ENCODE measurements at places on chromosomes 16 and 17.

DNA sequence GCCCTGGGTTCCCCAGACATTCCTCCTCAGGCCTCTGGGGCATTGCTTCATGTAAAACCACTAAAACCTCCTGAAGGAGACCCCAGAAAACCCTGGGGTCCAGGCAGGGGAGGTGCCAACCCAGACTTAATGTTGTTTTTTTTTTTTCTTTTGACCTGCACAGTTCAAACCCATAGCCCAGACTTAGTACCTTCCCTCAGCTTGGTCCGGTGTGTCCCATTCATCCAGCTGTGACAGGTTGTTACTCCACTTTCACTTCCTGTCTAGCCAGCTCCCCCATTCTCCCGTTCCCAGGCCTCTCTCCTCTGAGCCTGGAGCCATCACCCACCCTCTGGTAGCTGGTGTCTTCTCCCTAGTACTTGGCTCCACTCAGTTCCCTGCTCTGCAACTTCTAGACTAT is 4.8 kb downstream of the CDR2L start:
- no peak for DNase-seq

DNA sequence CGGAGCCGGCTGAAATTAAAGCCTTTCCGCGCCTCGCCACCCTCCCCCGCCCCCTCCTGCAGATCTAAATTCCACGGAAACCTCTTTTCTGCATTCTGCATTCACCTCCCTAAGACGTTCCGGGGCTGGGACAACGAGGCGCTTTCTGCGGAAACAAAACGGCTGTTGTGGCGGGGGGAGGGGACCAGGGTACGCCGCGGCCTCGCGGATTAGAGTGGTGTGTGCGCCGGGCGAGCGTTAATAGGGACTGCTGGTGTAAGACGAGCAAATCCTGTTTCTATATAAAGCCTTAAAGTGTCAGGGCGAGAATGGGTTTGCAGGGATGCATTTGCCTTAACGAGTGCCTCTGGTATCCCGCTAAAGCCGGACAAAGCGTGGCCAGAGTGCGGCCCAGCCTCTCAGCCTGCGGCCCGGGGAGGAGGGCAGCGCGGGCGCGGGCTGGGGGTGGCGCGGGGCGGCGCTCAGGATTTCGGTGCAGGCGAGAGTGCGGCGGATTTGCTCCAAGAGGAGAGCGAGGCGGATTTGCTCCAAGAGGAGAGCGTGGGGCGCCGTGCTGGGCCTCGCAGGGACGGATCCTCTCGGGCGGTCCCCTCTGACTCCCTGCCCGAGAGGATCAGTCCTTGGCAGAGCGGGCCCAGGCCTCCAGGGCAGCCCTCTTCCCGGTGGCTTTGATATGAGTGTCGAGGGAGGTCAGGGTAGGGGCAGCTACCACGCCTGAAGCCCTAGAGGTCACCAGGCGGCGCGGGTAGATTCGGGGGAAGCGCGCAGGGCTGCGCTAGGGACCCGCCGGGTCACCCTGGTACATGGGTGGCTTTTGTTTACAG is 5.1 kb downstream of the BAHCC1 start:
- no peak for DNase-seq

GRCh38 chr16:379183-379960 is 2.4 kb downstream of the PGAP6 start:
- no peak for DNase-seq

GRCh38 chr17:43353393-43353792 is 45.4 kb upstream of the ARL4D start:
- no peak for DNase-seq

GRCh38 chr17:40522961-40523310 is 21.5 kb upstream of the TNS4 start:
- no peak for DNase-seq

DNA sequence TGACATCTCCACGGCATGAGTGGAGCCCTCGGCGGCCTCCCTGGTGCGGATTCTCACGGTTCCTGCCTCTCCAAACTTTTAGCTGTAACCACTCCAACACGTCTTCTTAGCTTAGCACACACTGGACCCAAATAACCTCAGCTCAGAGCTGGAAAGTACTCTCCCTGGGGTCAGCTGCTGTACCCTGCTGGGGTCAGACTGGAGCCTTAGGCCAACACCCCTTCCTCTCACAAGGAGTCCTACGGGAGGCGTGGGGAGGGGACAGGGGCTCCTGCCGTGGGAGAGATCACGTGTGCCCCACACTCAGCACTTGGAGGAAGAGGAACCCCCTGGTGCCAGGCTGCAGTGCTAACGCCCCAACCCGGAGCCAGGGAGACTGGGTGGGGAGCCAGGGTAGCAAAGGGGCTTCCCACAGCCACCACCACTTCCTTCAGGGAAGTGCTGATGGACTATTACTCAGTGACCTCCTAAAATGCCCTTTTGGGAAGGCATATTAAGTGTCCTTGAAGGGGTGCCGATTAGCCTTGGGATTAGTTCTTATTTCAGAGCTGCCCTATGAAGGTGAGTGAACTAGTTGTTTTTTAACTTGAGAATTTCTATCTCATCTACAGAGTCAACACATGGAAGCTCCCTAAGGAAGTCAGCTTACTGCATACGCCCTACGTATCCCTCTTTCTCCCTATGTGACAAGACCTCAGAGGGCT is 124.0 kb downstream of the HIC1 start:
- no peak for DNase-seq

DNA sequence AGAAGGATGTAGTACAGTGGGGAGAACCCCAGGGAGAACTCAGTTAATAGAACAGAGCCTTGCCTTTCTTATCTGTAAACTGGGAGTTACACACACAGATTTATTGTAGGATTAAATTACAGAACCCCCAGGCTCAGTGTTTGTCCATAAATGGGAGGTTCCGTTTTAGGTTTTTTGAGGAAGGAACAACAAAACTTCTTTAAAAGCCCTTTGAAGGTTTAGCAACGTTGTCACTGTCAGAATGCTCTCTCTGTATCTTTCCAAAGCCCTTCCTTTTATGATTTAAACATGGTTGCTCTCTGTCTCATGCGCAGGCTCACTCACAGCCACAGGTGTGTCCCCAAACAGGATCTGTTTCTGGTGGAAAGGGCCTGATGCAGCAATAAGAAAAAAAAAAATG is 9.4 kb upstream of the GNA13 start:
- no peak for DNase-seq

DNA sequence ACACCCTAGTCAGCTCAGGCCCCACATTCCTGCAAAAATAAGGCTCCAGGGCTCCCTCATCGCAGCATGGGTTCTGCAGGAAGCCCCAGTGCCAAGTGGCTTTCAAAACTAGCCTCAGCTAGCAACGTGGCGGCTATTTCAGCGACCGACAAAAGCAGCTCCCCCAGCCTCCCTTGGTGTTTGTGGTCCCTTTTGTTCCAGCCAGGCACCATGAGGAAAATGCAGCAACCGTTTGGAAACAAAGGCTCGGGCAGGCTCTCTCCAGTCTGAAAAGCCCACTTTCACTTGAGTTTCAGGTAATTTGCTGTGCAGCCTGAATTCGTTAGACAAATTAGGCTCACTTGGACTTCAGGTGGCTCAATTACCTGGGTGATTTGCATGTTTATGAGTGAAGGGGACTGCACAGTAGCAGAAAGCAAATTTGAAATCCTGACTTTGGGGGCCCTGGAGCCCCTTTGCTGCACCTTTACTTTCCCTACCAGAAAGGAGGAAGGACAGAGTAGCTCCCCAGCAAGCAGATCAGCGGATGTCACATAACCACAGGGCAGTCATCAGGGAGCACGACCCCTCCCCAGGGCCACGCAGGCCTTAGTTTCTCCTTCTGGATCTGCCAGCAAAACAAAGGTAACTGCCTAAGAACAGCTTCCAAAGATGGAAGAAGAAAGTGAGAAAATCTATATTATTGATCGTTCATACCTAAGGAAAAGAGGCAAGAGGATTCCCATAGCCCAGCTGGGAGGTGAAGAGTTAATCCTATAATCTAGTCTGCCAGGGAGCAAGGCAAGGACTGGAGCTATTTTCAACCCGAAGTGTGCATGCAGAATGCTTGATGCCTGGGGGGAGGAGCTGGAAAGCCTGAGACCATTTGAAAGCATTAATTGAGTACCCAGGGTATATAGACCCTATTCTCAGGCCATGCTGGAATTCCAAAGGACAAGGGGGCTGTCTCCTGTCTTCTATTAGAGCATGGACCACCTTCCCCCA is 143.1 kb upstream of the SDK2 start:
- no peak for DNase-seq

DNA sequence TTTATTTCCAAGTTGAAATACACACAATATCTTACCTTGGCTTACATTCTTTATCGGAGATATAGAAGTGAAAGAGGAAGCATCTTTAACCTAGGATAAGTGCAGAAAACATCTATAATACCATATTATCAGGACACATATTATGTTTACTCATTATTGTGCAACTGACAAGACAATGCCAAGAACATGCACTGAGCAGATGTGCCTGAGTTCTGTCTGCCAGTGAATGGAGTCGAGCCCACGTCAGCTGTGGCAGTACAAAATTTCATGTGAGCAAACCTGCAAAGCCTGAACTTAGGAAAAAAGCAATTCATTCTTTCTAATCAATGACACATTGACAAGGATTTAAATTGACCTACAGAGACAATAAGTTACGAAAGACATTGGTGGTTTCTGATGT is 154.4 kb downstream of the AXIN2 start:
- no peak for DNase-seq

- no peak for DNase-seq
These were observed 63.7 kb downstream of the C16orf78 start for GRCh38 chr16:49437344-49437743.

DNA sequence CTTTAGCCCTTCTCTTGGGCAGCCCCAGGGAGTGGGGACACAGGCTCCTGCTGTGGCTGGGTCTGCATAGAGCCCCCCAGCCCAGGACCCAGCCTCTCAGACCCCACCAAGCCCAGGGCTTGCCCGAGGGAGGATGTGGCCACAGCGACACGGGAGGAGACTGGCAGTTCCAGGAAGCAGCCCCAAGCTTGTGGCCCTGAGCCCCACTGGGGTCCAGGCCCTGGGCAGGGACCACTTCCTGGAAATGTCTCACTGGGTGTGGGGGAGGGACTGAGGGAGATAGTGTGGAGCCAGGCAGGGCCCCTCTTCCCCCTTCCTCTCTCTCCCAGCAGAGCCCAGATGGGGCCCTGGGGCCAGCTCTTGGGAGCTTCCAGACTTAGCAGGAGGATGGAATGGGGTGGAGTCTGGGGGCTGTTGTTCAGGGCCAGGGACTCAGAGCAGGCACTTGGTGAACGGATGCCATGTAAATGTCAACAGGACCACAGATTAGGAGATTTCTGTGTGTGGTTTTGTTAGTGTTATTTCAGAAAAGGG is 35.3 kb downstream of the ADGRG5 start:
- DNase-seq = no peak

DNA sequence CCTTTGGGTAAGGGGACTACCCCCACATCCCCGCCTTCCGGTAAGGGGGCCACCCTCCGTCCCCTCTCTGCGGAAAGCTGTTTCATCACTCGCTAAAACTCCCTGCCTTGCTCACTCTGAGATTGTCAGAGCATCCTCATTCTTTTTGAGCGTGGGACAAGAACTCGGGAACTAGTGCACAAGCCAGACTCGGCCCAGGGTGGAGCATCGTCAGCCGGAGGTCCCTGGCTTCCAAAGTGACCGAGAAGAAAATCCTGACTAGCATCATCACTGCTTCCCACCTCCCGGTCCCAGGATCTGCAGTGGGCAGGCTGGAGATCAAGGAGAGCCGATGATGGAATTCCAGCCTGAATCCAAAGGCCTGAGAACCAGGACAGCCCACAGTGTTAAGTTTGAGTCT is 380.3 kb downstream of the SEC14L1 start:
- DNase-seq = no peak

DNA sequence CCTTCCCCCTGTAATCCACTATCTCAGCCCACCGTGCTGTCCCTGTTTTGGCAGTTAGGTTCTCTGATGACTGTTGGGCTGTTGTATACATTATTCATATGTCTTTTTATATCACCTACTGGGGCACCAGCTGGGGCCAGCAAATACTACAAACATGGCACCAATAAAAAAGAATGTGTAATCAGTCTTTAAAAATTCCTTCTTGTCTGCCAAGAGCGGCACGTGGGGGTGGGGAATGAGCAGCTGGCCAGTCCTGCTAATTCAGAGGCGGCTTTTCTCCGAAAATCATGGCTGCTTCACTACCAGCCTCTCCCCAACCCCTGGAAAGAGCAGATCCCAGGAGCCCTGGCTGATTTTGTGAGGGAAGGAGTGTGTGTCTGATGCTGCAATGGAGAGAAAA is 77.7 kb upstream of the EEF2KMT start:
- no peak for DNase-seq

DNA sequence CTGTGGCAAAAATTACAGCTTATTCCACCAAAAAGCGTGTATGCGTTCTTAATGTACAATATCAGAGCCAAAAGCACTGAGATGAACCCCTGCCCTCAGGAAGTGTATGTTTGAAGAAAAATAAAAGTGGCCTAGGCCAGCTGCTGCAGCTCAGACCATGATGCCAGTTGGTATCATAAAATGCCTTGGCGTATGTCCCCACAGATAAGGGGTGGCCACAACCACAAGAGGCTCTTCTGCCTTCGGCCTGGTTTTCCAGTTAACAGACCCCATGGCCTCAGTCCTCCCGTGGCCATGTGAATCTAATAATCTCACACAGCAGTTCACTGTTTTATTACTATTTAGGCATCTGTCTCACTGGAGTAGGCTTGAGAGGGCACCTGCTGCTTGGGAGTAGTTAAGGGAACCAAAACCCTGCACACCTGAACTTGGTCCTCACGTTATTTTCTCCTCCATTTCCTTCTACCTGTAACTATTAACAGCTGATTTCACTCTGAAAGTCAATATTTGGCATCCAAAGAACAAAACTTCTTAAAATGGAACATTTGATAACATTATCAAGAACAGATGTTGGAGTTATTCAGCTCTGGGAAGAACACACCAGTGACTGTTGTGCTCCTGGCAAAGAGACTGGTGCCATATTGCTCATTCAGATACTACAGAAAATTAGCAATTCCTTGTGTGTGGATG is 34.8 kb upstream of the ERN1 start:
- no peak for DNase-seq

DNA sequence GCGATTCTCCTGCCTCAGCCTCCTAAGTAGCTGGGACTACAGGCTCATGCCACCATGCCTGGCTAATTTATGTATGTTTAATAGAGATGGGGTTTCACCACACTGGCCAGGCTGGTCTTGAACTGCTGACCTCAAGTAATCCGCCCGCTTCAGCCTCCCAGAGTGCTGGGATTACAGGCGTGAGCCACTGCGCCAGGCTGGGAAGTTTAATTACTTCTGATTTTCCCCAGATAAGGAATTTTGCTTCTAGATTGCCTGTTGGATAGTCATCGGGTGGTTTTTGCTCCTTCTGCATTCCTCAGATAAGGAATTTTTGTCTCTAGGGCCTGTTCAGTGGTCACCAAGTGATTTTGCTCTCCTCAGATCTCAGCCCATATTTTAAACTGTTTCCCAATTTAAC is 112.5 kb downstream of the MAP2K4 start:
- no peak for DNase-seq
